Uterus (tissue), 4 donors: ENCODE measurements at places on chromosomes 3 and 15.
A peak's percentile ranks its signal among the peaks of the same experiment; 100 is the strongest.

GRCh38 chr3:66450390-66451022, 50.3 kb downstream of the LRIG1 start:
- no peaks in the 10 kb centered on the region for H3K27me3 ChIP-seq
- no peak overlapping the region for H3K4me3 ChIP-seq
- no peaks in the 10 kb centered on the region for H3K36me3 ChIP-seq
- peak overlapping the region; percentile 55 for H3K27ac ChIP-seq

GRCh38 chr3:99413504-99413903, 224.9 kb upstream of the COL8A1 start:
- no peak overlapping the region for H3K27ac ChIP-seq
- H3K36me3 ChIP-seq, result no peaks in the 10 kb centered on the region
- no peak overlapping the region for H3K4me3 ChIP-seq
- no peaks in the 10 kb centered on the region for H3K27me3 ChIP-seq

DNA sequence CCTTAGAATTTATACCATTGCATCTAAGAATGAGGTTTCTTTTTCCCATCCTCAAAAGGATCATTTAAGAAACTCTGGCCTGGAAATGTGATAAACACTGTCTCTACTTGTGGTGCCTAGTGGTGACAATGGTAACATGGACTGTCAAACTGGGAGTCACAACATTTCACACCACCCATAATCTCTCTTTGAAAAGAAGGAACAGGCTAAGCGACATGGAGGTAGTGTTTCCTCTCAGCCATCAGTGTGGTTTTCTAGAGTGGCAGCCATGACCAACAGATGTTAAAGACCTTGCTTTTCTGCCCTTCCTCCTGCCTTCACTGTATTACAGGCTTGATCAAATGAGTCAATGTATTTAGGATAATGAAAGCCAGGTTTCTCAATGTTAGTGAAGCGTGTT, 283.1 kb upstream of the STAC start:
- no peaks in the 10 kb centered on the region for H3K36me3 ChIP-seq
- no peaks in the 10 kb centered on the region for H3K4me1 ChIP-seq
- H3K27me3 ChIP-seq, result no peaks in the 10 kb centered on the region
- H3K27ac ChIP-seq, result no peak overlapping the region

- no peaks in the 10 kb centered on the region for H3K36me3 ChIP-seq
- no peaks in the 10 kb centered on the region for H3K4me1 ChIP-seq
- no peak for DNase-seq
- no peaks in the 10 kb centered on the region for H3K27me3 ChIP-seq
- H3K27ac ChIP-seq, result no peak overlapping the region
Measured at GRCh38 chr3:172530101-172530561, 6.9 kb upstream of the TNFSF10 start.

GRCh38 chr3:66198437-66199088, 22.2 kb upstream of the SLC25A26 start:
- H3K4me1 ChIP-seq, result no peaks in the 10 kb centered on the region
- no peaks in the 10 kb centered on the region for H3K27me3 ChIP-seq
- DNase-seq, result no peak
- no peak overlapping the region for H3K4me3 ChIP-seq

DNA sequence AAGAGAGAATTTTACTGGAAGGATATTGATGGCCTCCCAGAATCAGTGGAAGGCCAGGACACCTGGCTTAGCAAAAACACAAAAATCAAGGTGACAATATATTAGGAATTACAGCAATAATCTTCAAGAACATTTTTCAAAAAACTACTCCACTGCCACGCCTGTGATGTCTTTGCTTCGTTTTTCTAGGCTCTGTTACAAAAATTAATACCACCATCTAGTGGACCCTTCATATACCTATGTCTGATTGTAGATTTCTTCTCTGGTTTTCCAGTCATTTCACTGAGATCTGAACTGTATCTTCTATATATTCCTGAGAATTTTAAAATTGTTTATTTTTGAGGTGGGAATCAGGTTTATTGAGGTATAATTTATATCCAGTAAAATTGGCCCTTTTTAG, 5.6 kb upstream of the SLC33A1 start:
- no peaks in the 10 kb centered on the region for H3K36me3 ChIP-seq
- DNase-seq, result no peak
- H3K4me1 ChIP-seq, result no peaks in the 10 kb centered on the region
- no peaks in the 10 kb centered on the region for H3K27me3 ChIP-seq
- no peak overlapping the region for H3K27ac ChIP-seq
- H3K4me3 ChIP-seq, result no peak overlapping the region

DNA sequence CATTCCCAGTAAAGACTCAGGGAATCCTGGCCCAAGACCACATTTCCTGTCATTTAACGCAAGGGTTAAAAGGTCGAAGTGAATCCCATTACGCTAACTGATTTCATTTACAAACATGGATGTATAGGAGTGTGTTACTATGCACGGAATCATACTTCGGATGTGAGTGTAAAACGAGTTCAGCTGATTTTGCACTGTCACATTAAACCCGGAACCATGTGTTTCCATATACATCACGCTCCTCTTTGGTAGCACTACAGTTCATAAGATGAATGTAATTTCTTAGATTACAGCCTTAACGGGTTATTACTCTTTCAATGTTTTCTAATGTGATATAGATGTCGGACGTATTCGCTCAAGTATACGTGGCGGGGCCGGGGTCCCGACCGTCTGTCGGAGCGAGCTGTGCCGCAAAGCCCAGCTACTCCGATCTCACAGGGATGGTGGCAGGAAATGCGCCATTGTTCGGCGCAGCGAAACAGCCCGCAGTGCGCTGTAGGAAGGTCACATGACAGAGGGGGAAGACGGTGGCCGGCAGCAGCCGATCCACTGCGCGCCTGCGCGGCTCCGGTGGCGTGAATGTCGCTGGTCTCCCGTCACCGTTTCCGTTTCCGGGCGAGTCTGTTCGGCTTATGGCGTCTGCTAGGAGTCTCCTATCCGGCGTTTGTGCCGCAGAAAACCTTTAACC, 97.3 kb downstream of the NPAP1 start:
- H3K36me3 ChIP-seq, result no peaks in the 10 kb centered on the region
- peak; percentile 18 for DNase-seq
- no peaks in the 10 kb centered on the region for H3K27me3 ChIP-seq
- H3K4me1 ChIP-seq, result no peaks in the 10 kb centered on the region
- H3K27ac ChIP-seq, result no peak overlapping the region

DNA sequence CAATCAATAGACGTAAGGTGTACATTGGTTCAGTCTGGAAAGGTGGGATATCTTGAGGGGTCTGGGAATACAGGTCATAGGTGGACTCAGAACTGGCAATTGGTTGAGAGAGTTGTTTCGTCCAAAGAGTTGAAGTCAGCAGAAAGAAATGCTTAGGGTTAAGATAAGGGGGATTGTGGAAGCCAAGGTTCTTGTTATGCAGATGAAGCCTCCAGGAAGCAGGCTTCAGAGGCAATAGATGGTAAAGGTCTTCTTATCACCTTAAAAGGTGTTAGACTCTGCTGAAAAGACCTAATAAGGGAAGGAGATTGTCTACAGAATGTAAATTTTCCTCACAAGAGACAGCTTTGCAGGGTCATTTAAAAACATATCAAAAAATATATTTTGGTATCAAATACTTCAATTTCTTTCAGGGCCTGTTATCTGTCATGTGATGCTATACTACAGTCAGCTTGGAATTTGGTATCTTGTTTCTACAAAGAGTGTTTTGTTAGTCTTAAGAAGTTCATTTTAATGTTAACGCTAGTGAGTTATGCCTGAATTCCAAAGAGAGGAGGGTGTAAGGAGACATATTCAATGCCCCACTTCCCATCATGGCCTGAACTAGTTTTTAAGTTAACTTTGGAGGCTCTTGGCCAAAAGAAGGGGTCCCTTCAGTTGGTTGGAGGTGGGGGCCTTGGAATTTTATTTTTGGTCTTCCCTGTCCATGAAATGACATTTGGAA, 378.2 kb upstream of the ROBO2 start:
- H3K4me1 ChIP-seq, result no peaks in the 10 kb centered on the region
- no peak overlapping the region for H3K4me3 ChIP-seq
- H3K36me3 ChIP-seq, result no peaks in the 10 kb centered on the region
- no peak overlapping the region for H3K27ac ChIP-seq

DNA sequence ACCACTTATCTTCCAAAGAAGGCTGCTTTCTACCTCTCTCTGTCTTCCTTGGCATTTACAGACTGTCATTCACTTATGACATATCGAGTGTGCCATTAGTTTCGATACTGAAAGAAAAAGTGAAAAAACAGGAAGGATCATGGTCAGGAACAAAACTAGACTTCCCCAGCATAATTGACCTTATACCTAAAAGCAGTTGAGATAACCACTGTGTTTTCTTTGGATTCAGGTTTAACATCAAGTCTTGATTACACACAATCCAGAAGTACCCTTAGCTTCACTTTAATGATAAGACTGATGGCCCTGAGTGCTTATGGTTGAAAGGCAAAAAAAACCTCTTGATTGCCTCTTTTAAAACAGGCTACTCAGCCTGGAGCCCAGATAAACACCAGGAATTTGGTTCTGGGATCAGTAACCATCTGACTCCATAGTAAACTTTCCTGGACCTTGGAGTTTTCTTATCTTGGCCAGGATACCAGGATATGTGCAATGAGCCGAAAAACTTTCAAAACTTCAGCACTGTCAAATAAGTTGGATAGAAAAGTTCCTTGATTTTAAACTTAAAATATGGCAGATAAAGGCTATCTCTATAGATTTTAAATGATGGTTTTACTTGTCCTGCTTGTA, 5.0 kb upstream of the UACA start:
- H3K27me3 ChIP-seq, result no peaks in the 10 kb centered on the region
- no peaks in the 10 kb centered on the region for H3K36me3 ChIP-seq
- no peak overlapping the region for H3K4me3 ChIP-seq
- no peaks in the 10 kb centered on the region for H3K4me1 ChIP-seq

DNA sequence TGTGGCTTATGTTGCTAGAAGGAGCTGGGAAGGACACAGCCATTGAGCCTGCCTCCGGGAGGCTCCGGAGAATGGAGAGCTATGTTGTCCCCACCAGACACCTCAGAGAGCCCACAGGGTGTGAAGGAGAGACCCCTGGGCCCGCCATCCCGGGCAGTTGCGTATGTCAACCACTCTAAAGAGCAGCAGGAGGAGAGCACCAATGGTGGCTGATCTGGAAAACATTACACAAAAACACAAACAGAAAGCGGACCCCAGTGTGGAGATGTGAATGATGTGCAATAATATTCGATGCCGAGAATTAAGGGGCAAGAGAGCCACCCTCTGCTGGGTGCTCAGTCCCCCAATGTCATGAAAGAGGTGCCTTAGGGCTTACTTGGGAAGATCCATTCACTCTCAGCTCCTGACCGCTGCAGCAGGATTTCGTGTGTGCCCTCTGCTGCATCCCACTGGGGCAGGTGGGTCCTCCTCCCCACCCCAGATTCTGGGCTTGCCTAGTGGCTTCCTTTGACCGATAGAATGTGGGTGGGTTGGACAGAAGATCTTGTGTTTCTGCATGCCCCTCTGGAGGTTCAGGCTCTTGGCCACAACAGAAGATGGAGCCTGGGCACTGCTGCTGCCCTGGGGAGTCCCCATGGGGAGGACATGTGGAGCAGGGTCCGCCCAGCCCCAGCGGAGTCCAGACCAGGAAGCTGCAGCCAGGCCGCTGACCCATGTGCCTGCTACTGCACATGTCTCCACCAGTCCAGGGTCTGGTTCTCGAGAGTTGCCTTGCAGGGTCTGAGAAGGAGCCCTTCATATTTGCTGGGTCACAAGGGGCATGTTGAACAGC, 245.3 kb downstream of the OCA2 start:
- H3K27ac ChIP-seq, result no peak overlapping the region
- DNase-seq, result no peak
- H3K27me3 ChIP-seq, result no peaks in the 10 kb centered on the region
- H3K4me3 ChIP-seq, result no peak overlapping the region
- no peaks in the 10 kb centered on the region for H3K4me1 ChIP-seq

DNA sequence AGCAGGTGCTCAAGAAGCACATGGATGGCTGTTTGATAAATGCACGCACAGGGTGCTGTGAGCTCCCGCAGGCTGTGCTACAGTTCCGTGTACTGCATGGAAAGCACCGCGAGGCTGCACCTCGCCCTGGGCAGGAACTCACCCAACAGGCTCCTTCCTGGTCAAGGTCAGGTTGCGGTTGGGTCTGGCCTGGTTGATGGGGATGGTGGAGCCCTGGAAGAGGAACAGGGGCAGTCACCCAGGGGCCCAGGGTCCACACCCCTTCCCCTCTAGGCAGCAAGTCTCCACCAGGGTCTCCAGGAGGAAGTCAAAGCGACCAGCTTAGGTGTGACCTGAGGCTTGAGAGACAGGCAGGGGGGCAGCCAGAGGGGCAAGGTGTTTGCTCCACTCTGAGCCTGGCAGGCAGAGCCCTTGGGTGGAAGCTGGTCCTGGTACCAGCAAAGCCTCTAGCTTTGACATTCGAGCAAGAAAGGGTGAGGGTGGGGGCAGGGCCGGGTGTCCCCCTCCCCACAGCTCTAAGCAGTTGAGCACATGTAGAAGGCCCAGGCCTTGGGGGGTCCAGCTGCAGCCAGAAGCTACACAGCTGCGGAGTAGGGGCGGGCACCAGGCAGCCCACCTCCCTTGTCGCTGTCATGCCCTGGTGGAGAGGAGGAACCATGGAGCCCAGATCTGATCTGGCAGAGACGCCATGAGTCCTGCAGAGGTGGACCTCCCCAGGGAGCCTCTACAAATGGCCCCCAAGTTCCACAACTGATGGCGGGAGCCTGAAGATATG, 46.3 kb upstream of the SLC41A3 start:
- no peaks in the 10 kb centered on the region for H3K27me3 ChIP-seq
- no peaks in the 10 kb centered on the region for H3K4me1 ChIP-seq
- DNase-seq, result peak; percentile 12
- H3K4me3 ChIP-seq, result no peak overlapping the region

GRCh38 chr3:178804606-178805005, 267.0 kb downstream of the ZMAT3 start:
- H3K4me3 ChIP-seq, result no peak overlapping the region
- no peaks in the 10 kb centered on the region for H3K27me3 ChIP-seq
- H3K4me1 ChIP-seq, result no peaks in the 10 kb centered on the region
- no peak for DNase-seq
- no peak overlapping the region for H3K27ac ChIP-seq

- no peaks in the 10 kb centered on the region for H3K36me3 ChIP-seq
- no peaks in the 10 kb centered on the region for H3K4me1 ChIP-seq
- no peak overlapping the region for H3K4me3 ChIP-seq
- H3K27ac ChIP-seq, result no peak overlapping the region
- no peak for DNase-seq
Measured at GRCh38 chr3:14366248-14366647, 36.2 kb upstream of the SLC6A6 start.

- DNase-seq, result no peak
- no peaks in the 10 kb centered on the region for H3K36me3 ChIP-seq
- no peaks in the 10 kb centered on the region for H3K4me1 ChIP-seq
- no peak overlapping the region for H3K27ac ChIP-seq
Measured at GRCh38 chr3:64098670-64099069, 75.4 kb upstream of the PSMD6 start.

GRCh38 chr3:50642382-50642781, 25.4 kb downstream of the MAPKAPK3 start:
- H3K27me3 ChIP-seq, result no peaks in the 10 kb centered on the region
- no peak overlapping the region for H3K4me3 ChIP-seq
- no peaks in the 10 kb centered on the region for H3K4me1 ChIP-seq
- DNase-seq, result no peak
- no peaks in the 10 kb centered on the region for H3K36me3 ChIP-seq
- H3K27ac ChIP-seq, result no peak overlapping the region
